ENCODE measurements at places on chromosomes 6 and 20.
A peak's percentile ranks its signal among the peaks of the same experiment; 100 is the strongest.

- DNase-seq = no peak
These were observed 34.1 kb downstream of the UTRN start for GRCh38 chr6:144319211-144319610.

GRCh38 chr20:40532103-40532502 is 156.9 kb downstream of the MAFB start:
- no peak for DNase-seq

DNA sequence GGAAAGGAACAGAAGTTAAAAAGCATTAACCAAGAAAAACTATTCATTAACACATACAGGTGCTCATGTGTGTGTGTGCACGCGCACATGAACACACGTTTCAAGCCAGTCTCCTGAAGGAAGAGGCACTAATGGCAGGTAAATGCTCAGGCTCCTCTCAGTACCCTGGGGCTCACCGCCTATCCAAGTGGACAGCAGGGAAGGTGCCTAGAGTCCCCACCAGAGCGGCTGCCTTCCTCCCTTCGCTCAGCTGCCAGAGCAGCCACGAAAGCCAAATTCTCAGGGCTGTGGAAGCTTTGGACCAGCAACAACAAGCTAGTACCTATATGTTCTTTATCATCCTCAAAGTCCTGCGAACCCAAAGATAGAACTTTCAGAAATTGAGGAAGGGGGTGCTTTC is 42.6 kb downstream of the PLCG1 start:
- DNase-seq = no peak

DNA sequence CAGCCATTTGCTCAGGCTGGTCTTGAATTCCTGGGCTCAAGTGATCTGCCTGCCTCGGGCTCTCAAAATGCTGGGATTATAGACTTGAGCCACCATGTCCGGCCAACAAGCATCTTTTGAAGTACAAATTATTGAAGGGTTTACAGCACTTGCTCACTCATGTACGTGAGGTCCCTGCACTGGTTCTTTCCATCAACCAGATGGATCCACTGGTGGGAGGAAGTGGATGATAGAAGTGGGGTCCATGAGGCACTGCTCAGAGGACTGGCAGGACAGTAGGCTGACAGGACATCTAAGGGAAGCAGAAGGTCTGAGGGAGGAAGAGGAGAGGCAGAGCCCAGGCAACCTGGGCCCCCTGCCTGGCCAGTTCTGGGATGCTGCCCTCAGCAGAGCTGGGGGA is 109.2 kb upstream of the NXT1 start:
- no peak for DNase-seq

GRCh38 chr20:51228763-51229162 is 205.9 kb upstream of the KCNG1 start:
- DNase-seq = no peak

DNA sequence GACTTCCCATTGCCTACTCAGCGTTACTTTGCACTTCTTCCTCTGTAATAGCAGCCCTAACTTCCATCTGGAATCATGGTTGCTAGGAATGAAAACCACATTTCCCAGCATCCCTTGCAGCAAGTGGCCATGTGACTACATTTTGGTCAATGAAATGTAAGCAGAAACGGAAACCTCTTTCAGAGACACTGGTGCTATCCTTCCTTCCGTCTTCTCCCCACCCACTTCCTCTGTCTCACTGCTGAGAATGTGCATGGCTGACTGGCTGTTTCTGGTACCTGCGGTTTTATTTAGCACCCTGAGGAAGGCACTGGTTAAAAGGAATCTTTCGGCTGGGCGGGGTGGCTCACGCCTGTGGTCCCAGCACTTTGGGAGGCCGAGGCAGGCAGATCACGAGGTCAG is 107.4 kb downstream of the SCML4 start:
- DNase-seq = peak; percentile 57

GRCh38 chr6:122726649-122727048 is 52.9 kb upstream of the FABP7 start:
- DNase-seq = no peak

GRCh38 chr6:149114167-149114566 is 203.3 kb upstream of the TAB2 start:
- DNase-seq = no peak

DNA sequence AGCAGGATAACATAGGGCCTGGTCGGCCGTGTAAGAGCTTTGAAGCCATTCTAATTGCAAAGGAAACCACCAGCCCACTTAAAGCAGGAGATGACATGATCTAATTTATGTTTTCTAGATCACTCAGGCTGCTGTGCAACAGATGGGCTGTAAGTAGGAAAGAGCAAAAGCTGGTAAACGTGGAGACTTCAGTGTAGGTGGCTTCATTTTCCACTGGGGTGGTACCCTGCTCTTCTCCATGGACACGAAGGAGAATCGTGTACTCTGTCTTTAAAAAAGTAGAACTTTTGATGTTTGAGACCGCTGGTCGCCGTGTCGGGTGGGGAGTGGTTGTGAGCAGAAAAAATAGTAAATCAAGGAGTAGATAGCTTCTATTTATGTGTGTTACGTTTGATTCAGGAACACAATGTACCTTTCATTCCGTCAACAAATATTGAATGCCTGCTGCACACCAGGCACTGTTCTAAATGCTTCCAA is 6.4 kb downstream of the CASS4 start:
- no peak for DNase-seq

DNA sequence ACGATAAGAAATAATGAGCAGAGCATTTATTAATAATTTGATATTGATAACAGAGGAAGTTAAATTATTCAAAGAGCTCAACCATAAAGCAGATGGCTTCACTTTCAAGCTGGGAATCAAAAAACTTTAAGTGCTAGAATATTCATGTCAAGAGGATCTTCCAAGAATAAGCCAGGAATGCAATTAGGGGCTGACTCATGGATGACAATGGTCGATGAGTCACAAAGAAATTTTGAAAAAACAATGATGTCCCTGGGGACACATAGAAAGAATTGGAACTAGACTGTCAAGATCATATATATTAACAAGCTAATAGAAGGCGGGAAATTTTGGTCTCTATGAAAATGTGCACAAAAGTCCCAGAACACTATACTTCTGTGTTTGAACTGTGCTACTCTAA is 304.1 kb downstream of the LAMA2 start:
- DNase-seq = no peak

DNA sequence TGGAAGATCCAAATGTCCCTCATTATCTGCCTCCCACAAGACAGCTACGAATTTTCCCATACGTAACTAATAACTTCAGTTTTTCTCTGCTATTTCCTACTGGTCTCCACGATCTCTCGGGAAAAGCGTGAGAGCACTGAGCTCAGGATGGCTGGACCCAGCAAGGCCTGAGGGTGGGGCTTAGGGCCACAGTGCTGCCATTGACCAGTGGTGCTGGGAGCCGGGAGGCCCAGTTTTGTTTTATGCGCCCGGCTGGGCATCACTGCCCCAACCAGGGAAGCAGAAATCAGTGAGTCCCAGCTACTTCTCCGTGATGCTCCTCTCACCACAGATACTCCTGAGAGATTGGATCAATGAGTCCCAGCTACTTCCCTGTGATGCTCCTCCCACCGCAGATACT is 238.4 kb downstream of the LY86 start:
- no peak for DNase-seq

DNA sequence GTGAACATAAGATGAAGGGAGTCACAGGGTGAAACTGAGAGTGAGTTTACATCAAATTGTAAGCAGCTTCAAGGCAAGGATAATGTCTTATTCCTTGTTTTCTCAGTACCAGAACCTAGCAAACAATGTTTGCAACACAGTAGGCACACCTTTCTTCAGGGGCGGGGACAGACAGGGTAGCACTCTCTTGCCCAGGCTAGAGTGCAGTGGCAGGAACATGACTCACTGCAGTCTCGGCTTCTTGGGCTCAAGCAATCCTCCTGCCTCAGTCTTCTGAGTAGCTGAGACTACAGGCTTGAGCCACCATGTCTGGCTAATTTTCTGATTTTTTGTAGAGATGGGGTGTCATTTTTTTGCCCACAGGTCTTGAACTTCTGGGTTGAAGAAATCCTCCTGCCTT is 299.8 kb downstream of the CD83 start:
- no peak for DNase-seq

DNA sequence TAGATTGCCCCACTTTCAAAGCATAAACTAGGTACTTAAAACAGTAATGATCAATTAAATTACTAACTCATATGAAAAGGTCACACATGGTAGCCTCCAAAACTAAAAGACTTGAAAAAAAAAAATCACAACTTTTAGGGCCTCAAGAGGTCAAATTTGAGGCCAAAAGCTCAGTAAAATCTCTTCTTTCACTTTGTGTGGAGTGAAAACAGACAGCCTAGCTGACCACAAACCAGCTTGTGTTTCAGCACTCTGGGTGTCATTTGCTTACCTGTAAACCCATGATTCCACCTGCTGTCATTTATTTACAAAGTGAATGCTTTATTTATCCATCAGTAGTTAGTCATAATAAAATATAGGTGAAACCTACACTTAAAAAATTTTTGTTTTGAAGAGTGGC is 34.0 kb downstream of the GNAS start:
- no peak for DNase-seq

DNA sequence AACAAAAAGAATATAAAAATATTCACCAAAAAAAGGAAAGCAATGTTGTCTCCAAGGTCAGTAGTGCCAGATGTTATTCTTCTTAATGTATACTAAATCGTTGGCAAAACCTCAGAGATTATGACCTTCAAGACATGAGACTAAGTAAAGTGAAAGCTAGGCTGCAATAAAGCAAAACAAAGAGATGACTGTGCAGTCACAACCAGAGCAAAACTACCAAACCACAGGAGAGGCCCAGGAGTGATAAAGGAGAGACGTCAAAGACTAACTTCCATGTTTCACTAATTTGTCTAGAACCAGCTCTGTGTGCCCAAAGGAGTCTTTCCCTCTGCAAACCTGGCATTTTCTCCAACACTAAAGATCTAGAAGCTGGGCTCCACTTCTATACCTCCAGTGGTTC is 155.9 kb upstream of the POU3F2 start:
- DNase-seq = no peak

DNA sequence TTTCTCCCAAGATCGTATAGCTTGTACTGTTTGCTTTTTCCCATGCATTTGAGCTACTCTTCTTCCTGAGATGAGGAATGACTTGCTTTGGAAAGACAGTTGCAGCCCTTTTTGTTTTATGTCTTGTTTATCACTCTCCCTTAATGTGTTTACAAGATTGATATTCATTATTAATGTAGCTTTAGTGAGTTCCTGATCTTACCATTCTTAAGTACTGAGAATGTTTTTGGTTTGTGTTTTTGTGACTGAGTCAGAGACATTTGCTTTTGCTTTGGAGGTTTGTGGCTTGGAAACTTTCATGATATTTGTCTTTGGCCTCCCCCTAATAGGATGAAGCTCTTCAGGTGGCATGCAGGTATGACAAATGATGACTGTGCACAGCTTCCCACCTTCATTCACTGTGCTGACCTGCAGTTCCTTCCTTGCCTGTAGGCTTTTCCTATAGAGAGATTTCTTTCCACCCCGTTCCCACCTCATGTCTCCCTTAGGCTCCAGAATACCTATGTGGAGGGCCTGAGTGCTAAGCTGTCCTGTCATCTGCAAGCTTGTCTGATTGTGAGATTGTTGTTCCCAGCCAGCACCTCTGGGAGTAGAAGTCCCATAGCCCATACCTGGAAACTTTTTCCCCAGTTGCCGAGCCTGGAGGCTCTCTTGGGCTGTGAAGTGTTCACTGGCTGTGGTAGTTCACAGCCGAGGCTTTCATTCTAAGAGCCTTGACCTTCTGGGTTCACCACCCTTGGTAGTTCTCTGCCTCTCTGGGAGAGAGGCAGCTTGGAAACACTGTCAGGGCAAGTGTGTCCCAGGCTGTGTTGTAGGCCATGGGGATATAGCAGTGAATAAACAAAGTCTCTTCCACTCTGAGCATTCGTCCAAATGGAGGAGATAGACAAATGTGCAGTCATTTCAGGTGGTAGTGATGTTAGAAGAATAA is 27.1 kb downstream of the CDS2 start:
- no peak for DNase-seq

- no peak for DNase-seq
These were observed 539.3 kb upstream of the ID4 start for GRCh38 chr6:19297880-19298279.

DNA sequence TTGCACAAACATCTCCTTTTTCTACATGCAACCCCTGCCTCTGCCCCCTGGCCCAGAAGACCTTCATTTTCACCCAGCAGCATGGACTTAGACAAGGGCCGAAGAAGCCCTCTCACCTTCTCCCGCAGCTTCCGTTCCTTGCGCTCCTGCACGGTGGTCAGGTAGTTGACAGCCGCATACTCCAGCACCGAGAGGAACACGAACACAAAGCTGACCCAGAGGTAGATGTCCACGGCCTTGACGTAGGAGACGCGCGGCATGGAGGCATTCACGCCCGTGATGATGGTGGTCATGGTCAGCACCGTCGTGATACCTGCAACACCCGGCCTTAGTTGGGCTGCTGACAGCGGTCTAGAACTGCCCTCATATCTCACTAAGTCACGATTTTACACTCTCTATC is 47.1 kb upstream of the GABRR1 start:
- no peak for DNase-seq

DNA sequence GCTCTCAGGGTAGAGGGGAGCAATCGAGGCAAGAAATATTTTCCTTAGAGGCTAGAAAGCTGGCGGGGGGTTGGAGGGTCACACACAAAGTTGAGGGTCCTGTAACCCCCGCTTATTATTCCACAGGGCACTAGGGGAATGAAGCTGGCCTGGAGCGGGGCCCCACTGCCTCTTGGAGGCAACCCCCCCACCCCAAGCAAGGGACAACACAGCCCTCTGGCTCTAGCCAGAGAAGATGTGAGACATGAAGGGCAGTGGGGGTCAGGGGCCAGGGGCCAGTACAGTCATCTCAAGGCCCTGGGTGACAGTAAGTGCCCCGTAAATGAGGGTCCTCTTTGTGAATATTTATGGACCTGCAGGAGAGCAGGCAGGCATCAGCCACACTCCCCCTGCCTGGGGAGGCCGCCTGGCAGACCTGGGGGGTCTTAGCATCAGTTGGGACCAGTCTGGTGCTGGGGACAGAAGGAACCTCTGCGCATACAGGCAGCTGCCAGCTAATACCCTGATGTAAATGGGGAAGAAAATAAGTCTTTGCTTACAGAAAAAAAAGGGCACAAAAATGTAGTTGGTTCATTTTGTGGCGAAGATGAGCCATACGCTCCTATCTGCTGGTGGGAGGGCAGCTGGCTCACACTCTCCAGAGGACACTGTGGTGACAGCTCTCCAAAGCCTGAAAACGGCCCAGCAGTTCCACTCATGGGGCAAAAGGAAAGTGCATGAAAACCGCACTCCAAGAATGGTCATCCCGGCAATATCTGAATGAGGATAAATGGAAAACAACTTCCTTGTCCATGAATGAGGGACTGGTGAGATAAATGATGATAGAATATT is 21.9 kb downstream of the SPATA2 start:
- no peak for DNase-seq

DNA sequence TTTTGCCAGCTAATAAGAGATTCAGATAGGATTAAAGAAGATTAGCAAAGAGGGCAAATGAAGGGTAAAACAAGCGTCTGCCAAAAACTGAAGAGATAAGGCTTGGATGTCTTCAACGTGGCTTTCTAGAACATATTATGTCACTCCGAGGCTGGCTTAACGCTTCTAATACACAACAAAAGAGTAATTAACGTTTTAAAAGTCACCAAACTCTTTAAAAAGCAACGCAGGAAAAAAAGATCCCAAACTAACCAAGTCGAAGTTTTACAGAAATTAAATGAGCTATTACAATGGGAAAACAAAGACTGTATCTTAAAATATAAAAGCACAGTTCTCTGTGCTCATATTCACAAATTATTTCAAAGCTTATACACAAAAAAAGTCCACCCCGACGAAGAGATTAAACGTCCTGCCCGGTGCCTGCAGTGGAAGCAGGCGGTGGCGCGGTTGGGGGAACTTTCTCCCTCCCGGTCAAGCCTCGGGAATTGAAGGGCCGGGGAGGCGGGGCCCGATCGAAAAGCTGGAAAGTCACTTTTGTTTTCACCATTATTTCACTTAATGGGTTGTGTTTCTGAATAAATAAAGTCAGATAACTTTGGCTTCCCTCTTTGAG is 1.2 kb downstream of the MAK start:
- DNase-seq = no peak
